ENCODE measurements at places on chromosomes 5 and 9. TPM values are rescaled to one million over a fixed set of nuclear protein-coding genes. Genes with fewer than 3 reads are reported as not detected.

Gene PLEKHG4B
- 0.03 TPM for polyA plus RNA-seq

Gene TAF11L12
- not detected for polyA plus RNA-seq

Gene MAMDC2
- polyA plus RNA-seq: not detected

GRCh38 chr5:130282049-130282448 is 377.8 kb downstream of the CHSY3 start:
- no peak for DNase-seq

- no peak for DNase-seq
These were observed 135.0 kb downstream of the TAF11L14 start for GRCh38 chr5:17769277-17769676.

DNA sequence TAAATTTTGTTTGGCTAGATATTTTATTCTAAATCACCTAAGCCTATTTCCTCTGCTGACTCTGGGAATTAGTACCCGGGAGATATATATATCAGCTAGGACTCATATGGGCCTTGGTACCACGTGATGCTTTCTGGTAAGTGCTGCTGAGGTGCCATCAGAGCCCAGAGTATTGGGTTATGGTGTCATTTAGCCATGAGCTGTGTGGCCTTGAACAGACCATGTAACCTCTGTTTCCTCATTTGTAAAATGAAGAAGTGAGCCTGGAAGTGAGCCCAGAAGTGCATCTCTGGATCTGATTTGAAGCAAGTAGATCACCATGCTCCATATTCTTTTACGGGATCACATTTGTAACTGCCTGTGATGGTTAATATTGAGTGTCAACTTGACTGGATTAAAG is 126.1 kb downstream of the GPBP1 start:
- DNase-seq: no peak
